ENCODE measurements at places on chromosomes 7 and 10.

GRCh38 chr10:69515699-69516259 is 57.4 kb downstream of the NEUROG3 start:
- DNase-seq: peak; percentile 73

DNA sequence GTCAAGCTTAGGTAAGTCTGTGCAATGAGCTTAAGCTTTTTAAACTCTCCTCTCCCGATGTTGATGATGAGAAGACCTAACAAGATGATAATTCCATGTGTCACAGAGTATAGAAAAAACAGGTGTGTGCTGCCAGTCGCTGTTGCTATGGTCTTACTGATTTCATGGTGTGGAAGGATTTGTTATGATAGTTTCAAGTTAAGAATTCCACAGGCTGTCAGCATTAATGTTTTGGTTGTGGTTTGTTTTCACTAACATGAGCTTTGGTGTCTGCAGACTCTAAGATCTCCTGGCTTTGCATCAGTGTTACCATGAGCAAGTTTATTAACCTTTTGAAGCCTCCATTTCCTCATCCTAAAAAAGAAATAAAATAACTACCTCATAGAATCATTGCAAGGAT is 123.7 kb downstream of the NSUN6 start:
- DNase-seq: no peak

DNA sequence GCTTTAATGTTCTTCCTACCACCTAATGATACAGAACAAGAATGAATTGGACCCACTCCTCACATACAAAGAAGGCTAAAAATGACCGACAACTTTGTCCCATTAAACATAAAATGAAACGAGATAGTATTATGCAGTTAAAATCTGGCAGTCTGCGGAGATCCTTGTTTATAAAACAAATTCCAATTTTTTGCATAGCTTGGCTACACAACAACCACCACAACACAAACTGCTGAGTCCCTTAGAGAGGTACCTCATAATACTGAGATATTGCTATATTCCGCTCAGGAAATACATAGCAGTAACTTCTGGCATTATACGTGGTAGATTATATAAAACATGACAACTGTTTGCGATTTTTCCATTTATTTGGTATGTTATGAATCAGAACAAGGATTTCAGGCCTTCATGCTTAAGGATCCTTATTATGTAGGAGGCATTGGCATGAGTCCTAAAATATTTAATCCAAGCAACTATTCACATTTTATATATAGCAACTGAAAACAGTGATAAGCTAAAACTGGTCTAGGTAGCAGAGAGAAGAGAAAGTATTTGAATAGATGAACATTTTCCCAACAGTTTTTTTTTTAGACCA is 96.0 kb downstream of the ANK3 start:
- DNase-seq: no peak

DNA sequence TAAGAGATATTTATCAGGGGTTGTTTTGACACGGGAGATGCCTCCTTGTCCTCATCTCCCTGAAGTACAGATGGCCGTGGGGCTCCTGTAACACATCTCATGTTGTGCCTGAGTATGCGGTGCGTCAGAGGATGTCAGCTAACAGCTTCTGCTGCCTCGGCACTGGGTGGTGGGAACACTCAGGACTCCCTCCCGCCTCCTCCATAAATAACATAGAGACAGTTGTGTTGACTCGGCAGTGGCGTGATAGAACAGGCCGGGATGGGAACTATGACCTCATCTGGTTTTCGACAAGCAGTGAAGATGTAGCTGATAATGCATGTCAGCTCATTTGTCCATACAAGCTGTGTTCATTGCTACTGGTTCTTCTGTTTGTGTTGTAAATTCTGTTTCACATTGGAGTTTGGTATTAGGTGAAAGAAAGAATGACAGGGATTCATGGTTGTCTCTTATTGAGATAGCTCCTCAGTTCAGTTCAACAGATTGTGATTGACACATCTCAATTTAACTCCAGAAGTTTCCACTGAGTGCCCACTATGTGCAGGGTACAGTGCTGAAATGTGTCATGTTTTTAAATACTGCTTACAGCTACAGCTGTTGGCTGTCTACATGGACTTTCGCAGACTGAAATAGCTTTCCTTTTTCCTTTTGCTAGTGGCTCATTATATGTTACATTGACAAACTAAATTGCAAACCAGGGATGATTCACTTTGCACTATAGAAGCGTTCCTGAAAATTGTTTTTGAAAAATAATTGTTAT is 87.4 kb downstream of the CHN2 start:
- DNase-seq: no peak

DNA sequence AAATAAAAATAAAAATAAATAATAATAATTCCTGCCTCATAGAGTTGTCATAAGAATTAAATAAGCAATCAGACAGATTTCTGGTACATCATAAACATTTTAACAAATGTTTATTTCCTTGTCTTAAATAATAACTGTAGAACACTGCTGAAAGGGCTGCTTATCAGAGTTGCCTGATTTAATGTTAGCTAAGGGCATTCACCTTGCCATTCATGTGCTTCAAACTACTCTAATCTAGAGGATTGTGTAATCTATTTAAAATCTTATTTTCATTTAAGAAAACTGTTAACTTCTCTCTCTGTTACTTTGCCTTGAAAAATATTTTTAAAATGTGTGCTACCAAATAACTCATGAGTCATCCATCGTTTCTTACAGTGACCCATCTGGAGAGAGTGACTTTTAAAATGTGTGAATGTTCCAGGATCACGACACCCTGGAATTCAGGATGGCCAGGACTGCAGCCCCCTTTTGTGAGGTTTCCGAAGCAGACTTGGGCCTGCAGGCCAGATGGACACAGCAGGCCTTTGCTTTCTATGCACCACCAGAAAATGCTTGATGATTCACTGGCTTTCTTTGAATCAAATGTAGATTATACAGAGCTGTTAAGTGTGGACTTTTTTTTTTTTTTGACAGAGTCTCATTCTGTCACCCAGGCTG is 109.1 kb upstream of the TNS3 start:
- no peak for DNase-seq

DNA sequence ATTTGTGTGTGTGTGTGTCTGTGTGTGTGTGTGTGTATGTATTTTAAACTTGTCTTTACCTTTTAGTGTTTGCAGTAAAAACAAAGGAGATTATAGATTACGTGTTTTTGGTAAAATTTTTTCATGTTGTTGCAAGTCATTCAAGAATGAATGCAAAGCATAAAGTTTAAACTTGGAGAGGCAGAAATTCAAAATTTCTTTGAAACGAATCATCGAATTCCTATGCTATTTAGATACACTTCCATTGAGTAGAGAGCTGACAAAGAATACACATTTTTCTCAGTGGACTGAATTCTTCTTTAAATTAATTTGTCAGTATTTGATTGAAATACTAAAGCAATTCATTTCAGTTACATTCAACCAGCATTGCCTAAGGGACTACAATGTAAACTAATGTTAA is 66.0 kb upstream of the HDAC9 start:
- no peak for DNase-seq

GRCh38 chr10:118106426-118106825 is 59.7 kb upstream of the RAB11FIP2 start:
- no peak for DNase-seq

DNA sequence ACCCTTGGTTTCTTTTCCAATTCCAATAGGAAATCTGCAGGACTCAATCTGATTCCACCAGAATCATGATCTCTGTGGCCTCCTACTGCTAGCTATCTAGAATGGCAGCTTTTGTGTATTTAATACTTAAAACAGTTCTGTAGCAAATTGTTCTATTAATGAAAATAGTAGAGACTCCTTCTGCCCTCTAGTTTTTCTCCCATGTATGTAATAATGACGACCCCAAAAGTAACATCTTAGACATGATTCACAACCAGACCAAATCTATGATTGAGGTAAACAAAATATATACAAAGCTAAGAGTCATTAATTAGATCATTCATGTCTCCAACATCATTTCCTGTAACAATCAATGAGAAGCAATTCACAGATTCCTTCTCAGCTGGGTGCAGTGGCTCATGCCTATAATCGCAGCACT is 259.1 kb upstream of the MKLN1 start:
- no peak for DNase-seq

- no peak for DNase-seq
Observed at GRCh38 chr7:138618933-138619332, 82.2 kb downstream of the SVOPL start.

- DNase-seq: no peak
Observed at GRCh38 chr10:125692601-125693523, 9.9 kb upstream of the TEX36 start.

DNA sequence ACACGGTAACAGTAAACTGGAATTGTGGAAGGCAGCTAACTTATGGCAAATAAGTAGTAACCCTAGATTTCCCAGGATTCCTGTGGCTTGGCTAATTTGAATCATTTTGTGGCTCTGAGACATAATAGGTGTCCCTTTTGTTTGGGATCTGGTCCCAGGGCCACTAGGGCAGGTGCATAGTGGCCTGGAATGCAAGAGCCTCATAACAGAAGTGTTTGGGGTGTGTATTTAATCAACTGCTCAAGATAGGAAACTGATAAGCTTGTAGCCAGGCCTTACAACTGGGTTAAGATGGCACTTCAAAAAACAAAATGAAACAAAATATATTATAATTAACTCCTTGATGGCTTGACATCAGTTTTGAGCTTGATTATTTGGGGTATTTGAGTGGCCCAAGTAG is 541.8 kb downstream of the ETV1 start:
- DNase-seq: no peak

- no peak for DNase-seq
Observed at GRCh38 chr10:24272374-24272773, 63.4 kb downstream of the KIAA1217 start.

DNA sequence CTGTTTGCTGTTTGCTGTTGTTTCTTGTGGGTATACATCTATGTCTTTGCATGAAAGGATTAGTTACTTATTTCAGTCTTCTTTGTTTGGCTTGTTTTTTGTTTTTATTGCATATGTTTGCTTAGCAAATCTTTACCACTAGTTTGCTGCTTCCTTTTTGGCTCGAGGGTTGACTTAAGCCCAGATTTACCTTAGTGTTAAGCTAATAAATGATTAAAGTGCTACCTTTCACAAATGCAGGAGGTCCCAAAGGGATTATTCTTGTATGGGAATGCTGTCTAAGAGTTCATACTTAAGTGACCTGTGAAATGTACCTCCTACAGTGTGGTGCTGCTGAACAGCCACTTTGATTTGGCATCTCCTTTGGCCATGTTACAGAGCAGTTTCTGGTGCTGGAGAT is 273.5 kb upstream of the NPY start:
- no peak for DNase-seq

DNA sequence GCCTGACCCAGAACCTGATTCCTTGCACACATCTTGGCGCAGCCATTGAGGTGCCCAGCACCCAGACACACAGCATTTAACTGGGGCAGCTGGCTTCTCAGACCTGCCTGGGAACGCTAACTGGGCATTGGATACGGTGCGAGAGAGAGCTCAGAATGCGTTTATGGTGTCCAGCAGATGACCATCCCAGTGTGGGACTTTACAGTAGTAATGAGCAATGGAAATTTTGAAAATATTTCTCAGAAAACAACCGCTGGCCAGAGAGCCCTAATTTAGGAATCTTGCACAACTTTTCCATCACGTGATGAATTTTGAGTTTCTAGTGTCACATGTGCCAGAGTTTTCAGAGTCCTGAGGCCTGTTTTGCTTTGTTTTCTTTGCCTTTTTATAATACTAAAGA is 78.2 kb upstream of the SEC61G start:
- DNase-seq: no peak

DNA sequence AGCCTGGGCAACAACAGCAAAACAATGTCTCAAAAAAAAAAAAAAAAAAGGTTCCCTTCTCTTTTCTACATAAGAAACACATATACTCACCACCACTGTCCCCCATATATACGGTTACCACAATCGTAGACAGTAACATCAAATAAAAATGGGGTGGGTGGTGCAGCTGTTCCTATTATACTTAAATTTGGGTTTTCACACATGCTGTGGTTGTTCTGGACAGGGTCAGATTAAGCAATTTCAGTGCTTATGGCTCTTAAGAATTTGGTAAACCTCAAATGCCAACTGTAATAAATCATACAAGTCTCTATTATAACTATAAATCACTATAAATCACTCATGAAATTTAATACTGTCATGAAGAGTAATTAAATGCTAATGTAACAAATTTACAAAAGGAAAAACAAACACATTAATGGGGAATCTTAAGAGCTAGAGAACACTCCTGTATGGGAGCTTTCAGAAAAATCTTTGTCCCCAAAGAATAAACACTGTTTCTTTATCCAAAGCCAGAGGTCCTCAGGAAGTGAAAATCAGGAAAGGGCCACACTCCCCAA is 143.6 kb downstream of the GLI3 start:
- DNase-seq: no peak

GRCh38 chr7:20030915-20031362 is 186.2 kb downstream of the MACC1 start:
- no peak for DNase-seq

- no peak for DNase-seq
Observed at GRCh38 chr10:52447931-52448353, 133.9 kb downstream of the DKK1 start.

- DNase-seq: no peak
Observed at GRCh38 chr7:90459888-90460287, 9.6 kb upstream of the PTTG1IP2 start.

- DNase-seq: no peak
Observed at GRCh38 chr7:24750441-24751055, 6.7 kb downstream of the GSDME start.

DNA sequence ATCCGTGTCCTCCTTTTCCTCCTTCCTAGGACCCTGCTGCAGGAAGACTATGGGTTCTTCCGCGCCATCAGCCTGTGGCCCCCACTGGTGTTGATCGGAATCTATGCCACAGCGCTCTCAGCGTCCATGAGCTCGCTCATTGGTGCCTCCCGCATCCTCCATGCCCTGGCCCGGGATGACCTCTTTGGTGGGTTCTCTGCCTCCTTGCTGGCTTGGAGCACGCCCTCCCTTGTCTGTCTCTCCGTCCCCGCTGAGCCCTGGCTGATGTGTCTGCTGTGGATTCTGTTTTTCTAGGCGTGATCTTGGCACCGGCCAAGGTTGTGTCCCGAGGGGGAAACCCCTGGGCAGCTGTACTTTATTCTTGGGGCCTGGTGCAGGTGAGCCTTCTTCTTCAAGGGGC is 7.3 kb upstream of the TRIP6 start:
- no peak for DNase-seq

GRCh38 chr10:1309617-1310270 is 253.6 kb downstream of the WDR37 start:
- no peak for DNase-seq

- no peak for DNase-seq
Observed at GRCh38 chr7:107559864-107560263, 3.9 kb downstream of the COG5 start.

DNA sequence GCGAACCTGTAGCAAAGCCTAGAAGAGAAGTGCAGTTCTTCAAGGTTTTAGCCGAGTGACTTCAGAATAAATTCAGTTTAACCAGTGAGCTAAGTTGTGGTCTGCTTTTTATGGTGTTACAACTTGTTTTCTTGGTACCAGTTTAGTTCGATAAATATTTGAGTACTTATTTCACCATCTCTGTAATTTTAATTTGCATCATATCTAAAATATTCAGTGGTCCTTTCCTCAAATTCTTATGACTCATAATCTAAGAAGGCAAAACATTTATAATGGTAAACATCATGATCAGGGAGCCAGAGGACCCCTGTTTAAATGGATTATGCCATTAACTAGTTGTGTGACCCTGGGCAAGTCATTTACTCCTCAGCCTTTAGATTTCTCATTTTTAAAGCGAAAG is 4.1 kb upstream of the BMPER start:
- no peak for DNase-seq

GRCh38 chr10:31081937-31082840 is 50.5 kb upstream of the ZNF438 start:
- DNase-seq: no peak
